ENCODE measurements at places on chromosomes 2 and 18.
A peak's percentile ranks its signal among the peaks of the same experiment; 100 is the strongest.

GRCh38 chr18:46369323-46369722, 265.1 kb downstream of the HAUS1 start:
- DNase-seq: no peak

- no peak for DNase-seq
Observed at GRCh38 chr2:161245261-161245553, 63.0 kb upstream of the PSMD14 start.

DNA sequence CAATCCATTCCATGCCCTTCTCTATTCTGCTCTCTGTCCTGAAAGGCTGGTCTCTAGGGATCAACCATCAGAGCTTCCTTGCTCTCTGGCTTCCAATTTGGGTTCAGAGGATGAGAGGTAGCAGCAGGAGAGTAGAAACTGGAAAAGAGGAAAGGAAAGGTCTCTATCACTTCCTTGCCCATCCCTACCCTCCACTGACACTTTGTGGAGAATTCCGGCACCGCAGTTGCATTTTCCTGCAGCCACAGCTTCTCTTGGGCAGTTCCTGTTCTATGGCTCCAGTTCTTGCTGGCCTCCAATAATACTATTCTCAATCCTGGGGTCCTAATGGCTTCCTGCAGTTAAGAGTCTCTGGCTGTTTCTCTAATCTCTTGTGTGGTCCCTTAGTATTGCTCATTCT, 13.3 kb upstream of the IMPACT start:
- DNase-seq: no peak

GRCh38 chr2:19357402-19358241, 801 bp downstream of the OSR1 start:
- peak; percentile 60 for DNase-seq

DNA sequence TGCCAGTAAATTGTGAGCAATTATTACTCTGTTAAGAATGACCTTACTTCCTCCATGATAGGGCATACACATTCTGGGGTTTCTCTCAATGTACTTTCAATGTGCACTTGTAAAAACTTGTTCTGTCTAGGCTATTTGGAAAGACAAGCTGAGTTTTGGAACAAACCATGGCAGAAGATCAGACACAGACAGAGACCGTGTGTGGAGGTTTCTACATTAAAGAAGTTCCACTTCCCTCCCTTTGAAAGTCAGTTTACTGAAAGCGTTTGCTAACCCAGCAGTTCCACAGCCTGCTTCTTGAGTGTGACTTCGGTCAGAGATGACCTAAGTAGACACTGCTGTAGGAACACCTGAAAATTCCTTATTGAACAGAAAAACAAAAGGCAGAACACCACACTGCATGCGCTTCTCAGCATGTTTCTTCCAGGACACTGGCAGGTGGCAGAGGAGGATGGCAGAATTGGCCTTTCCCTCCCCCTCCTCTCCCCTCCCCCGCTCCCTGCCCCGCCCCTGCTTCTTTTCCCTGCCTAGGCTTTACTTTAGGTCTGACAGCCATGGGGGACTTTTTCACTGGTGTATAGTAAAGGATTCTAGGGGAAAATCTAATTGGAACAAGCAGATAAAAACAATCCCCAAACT, 109.8 kb downstream of the NOL10 start:
- DNase-seq: no peak

DNA sequence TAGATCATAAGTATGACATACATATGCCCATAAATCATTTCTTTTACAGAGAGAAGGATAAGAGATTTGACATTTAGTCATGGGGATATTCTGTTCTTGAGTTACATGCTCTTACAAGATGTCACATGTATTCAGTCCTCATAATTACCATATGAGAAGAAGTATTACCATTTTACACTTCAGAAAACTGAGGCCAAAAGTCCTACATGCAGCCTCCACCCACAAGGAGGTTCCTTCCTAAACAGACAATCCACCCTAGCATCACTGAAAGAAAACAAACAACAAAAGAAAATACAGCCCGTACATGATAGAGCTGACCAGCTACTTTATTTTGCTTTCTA, 335.1 kb downstream of the SETBP1 start:
- DNase-seq: no peak

DNA sequence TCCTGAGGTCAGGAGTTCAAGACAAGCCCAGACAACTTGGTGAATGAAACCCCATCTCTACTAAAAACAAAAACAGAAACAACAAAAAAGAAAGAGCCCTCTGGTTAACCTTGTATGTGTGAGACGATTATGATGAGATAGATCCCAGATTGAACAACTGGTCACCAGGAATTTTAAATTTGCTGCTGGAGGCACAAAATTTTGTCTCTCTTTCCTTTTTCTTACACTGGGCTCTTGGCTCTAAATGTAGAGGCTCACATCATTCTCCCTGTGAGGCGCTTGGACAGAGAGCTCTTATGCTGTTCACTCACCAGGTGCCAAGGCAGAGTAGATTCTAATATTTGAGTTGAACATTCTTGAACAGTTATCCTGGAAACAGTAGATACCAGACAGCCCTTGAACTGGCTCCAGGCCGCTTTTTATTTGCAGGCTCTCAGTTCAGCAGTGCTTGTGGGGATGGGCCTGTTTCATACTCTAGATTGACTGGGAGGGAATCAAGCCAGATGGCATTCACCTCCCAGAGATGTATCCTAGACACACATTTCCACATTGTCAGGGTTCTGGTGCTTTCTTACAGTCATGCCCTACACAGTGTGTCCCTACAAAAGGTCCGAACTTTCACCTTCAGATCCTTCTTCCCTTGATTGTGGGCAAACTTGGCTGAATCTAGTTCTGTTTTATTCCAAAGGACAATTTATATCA, 1159.6 kb downstream of the RPIA start:
- no peak for DNase-seq

DNA sequence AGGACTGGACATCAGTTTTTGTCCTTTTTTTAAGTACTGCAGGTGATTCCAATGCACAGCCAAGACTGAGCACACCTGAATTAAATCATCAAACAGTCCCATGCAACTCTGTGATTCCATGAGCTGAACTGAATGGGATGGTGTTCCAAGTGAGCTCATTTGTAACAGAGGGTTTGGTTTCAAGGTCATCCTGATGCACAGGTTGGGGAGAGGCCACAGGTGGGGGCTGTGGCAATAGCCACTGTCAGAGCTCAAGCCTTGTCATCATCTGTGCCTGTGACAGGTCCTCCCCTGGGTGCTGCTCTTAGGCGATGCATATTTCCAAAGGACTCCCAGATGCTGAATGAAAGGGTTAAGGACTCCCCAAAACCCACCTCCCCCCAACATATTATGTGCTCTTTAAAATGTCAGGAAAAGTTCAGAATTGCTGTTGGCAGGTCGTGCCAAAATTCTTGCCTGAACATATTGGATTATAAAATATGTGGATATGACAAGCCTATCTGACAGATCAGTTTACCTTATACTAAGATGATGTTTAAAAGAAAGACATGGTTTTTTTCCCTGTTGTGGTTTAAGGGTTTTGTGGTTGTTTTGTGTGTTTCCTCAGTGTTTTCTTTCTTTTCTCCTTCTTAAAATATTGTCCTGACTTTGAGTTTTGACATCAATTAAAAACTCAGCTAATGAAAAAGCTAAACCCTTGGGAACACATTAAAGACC, 263.5 kb upstream of the SIX2 start:
- DNase-seq: no peak

- no peak for DNase-seq
Observed at GRCh38 chr18:42174909-42175308, 219.9 kb downstream of the PIK3C3 start.

GRCh38 chr2:218607436-218608115, at the start of gene PLCD4:
PLCD4 (plus strand) TSS chr2:218607899; CDS start chr2:218615740, 7,841 bp downstream.
- DNase-seq: no peak

DNA sequence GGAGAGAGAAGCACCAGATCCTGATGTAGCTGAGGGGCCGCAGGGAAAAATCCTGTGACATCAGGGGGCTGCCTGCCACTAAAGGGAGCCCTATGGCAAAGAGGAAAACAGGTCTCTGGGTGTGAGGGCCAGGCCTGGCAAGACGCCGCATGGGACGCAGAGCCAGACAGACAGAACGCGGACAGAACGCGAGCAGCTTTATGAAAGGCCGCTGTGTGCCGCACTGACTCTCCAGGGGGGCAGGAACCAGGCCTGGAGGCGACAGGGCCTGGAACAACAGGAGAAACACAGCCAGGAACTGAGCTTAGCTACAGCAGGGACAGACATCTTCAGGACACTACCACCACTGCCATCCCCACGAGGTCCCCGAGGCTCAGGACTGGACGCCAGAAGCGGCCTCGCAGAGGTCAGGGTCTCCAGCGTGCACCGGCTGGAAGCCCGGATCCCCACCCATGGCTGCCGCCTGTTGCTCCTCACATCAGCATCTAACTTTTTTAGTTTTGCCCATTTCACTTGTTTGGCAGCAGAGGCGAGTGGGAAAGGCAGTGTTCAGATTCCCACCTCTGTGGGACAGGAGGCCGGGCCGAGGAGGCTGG, 131.6 kb downstream of the VAPA start:
- DNase-seq: no peak

DNA sequence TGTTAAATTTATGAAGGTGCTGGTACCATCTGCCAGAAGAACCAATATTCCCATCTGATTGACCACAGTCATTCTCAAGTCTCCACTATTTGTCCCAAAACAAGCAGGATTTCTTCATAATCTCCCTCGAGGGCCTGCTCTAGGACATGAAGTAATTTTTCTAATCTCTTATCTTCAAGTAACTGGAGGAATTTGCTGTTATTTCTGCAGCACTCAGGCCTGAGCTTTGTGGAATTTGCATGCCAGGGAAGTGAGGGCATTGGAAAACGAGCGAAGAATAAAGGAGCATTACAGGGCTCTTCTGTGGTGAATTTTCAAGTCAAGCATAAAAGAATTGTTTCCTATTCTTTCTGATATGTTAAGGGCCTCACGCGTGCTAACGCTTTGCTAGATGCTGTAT, 161.2 kb upstream of the EPAS1 start:
- no peak for DNase-seq

- DNase-seq: no peak
Observed at GRCh38 chr2:179017773-179018357, 32.1 kb downstream of the CCDC141 start.

GRCh38 chr2:30530346-30530745, 83.3 kb downstream of the LCLAT1 start:
- DNase-seq: no peak

GRCh38 chr2:108805782-108806181, 19.2 kb downstream of the CCDC138 start:
- DNase-seq: no peak

DNA sequence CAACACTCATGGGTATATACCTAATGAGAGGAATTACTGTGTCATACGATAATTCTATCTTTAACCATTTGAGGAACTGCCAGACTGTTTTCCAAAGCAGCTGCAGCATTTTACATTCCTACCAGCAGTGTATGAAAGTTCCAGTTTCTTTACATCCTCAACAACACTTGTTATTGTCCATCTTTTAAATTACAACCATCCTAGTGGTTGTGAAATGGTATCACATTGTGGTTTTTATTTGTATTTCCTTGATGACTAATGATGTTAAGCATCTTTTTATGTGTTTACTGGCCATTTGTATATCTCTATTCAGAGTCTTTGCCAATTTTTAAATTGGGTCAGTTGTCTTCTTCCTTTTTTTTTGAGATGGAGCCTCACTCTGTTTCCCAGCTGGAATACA, 4.0 kb upstream of the CKAP2L start:
- DNase-seq: no peak

GRCh38 chr18:75133721-75134610, 75.0 kb downstream of the PTGR3 start:
- DNase-seq: no peak

GRCh38 chr2:166957686-166958085, 69.4 kb downstream of the XIRP2 start:
- DNase-seq: no peak

GRCh38 chr2:5074733-5075132, 617.5 kb upstream of the SOX11 start:
- DNase-seq: no peak

- DNase-seq: no peak
Observed at GRCh38 chr2:168758970-168759820, 43.2 kb upstream of the NOSTRIN start.

DNA sequence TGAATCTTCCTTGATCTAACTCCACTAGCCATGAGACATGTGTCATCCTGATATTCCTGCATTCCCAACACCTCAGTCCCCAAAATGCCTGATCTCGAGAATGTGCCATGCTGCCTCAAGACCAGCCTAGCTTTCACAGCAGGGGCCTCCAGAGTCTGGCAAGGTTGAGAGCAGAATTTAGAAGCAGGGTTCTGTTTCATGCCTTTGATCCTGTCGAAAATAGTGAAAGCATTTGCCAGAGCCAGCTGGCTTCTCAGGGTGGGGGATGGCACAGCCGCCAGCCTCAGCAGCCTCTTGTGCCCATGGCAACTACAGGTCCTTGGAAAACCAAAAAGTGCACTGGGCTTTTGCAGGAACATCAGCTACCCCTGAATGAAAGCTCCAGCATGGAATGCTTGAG, 143.5 kb downstream of the RTN4 start:
- DNase-seq: no peak

DNA sequence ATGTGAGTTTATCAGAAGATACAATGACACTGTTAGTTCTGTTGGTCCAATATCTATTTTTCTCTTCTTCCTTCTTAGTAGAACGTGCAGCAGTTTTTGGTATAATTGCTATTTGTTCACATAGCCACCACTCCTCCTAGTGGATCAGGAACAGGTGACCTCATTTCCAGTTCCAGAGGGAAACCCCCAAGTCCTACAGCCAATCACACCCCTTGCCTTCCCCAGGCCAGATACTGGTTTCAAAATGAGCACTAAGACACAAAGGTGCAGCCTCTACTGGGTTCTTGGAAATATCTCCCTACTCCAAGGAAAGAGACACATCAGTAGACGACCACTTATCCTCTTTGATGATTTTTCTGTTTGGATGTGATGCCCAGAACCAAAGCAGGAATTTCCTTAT, 103.2 kb downstream of the TCF4 start:
- DNase-seq: no peak

- DNase-seq: no peak
Observed at GRCh38 chr2:238102865-238103264, 2.7 kb downstream of the ESPNL start.

GRCh38 chr2:117700471-117700870, 114.0 kb upstream of the DDX18 start:
- no peak for DNase-seq

DNA sequence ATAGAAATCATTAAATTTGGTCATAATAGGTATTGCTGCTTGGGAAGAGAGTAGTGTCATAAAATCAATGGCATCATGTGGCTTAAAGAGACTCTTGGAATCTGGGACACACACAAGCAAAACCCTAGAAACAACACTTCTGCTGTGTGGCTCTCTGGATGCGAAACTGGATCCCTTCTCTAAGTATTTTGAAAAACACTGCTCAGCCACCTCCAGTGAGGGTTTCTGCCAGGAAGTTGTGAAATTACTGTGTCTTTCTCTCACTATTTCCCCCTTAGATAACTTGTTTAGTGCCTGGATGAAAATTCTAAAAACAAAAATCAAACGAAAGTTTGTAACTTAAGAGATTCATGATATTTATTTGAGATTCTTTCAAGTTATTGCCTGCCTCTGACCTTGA, 163.8 kb downstream of the RHBDD1 start:
- no peak for DNase-seq

- no peak for DNase-seq
Observed at GRCh38 chr18:35912332-35912731, 60.1 kb upstream of the RMP24 start.

GRCh38 chr2:201974171-201975100, 59.2 kb upstream of the FZD7 start:
- no peak for DNase-seq

GRCh38 chr2:237471438-237472186, 15.4 kb upstream of the MLPH start:
- DNase-seq: peak; percentile 66

Measured in left ventricle myocardium superior (tissue), 1 donor.